KG1 (cell line): ENCODE measurements at places on chromosomes 3 and 15.

GRCh38 chr3:154766765-154767503, 313.2 kb upstream of the MME start:
- no peak for DNase-seq

DNA sequence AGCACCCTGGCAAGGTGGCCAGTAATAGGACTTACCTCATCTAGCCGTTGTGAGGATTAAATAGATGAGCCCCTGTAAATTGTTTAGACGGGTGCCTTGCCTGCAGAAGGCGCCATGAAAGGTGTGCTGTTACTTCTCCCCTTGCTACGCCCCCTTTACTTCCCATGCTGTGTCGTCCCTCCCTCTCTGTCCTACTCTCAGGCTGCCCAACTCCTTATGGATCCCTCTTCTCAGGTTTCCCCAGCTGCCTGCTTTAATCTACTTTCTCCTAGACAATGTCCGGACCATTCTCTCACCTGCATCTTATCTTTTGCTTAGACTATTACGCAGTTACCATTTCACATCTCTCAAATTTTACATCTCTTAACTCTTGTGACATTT, 1.7 kb upstream of the FBXW12 start:
- DNase-seq = no peak

- DNase-seq = no peak
Observed at GRCh38 chr15:67137319-67137718, 71.9 kb downstream of the SMAD3 start.

GRCh38 chr15:56824175-56824574, 90.9 kb upstream of the ZNF280D start:
- DNase-seq = no peak

GRCh38 chr3:139935016-139935865, at the start of gene CLSTN2:
Gene CLSTN2, plus strand, starts transcription at chr3:139935185.
- DNase-seq = no peak

DNA sequence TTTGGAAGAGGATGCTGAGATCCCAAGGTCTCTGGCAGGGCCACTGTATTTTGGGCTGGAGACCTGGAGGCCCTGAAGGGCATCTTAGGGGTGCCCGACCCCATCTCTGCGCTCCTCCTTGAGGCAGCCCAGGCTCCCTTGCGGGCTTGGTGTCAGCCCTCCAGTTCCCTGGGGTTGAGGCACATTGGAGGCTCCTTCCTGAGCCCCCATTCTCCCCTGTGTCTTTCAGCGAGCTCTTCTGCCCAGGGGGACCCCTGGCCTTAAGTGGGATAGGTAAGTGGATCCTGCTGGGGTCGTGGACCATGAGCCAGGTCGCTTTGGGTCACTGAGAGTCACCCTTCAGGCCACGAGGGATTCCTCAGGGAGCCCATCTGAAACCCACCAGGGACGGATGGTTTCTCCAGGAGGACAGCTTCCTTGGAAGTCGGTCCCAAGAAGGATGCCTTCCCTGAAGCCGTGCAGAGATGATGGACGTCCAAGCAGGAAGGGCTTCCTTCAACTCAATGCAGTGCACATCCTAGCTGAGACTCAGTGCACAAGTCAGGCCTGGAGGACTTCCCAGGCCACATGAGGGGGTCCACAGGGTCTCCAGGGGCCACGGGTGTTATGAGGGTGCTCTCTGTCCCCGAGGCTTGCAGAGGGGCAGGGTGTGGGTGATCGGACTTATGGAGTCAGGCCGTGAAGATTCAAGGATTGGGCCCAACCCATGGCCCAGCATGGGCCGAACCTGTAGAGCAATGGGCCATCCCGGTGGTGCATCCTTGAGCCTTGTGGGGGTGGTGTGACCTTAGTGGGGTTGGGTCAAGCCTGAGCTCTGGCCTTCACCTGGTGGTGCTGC, 224.3 kb downstream of the SNRPN start:
- no peak for DNase-seq

DNA sequence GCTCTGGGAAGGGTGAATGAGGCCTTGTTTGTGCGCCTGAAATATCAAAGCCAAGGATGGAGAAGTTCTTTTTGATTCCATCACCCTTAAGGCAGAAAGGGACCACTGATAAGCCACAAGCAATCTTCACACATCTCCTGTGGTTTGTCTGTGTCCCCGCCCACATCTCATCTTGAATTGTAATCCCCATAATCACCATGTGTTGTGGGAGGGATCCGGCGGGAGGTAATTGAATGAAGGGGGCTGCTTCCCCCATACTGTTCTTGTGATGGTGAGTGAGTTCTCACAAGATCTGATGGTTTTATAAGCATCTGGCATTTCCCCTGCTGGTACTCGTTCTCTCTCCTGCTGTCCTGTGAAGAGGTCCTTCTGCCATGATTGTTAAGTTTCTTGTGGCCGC, 329.6 kb upstream of the RGMA start:
- DNase-seq = no peak

DNA sequence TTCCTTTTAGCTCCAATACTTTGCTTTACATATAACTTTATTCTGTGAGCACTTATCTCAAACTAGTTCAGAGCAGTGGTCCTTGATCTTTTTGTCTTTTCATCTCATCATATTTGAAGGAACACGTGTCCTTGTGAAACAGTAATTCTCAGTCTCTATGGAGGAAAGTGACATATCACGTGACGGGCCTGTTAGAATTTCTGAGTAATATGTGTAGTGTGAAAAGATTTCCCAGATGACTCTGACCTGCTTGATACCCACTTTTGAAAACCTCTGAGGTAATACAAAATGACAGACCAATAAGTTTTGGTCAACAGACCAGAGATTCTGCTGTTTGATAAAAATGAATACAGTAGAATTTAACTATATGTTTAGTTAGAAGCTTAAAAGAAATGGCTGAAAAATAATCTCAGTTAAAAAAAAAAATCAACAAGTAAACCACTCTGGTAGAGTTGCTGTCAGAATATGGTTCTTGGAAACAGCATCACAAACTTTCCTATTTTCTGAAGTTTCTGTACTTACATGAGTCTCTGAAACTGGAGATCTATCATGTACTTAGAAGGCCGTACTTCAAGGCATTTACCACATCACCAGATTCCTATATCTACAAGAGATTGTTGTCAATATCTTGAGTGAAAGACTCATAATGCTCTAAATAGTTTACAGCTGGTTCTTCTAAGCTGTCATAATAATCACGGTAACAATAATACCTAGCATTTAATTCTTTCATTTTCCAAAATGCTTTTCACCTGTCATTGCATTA, 590.2 kb upstream of the TBL1XR1 start:
- no peak for DNase-seq

DNA sequence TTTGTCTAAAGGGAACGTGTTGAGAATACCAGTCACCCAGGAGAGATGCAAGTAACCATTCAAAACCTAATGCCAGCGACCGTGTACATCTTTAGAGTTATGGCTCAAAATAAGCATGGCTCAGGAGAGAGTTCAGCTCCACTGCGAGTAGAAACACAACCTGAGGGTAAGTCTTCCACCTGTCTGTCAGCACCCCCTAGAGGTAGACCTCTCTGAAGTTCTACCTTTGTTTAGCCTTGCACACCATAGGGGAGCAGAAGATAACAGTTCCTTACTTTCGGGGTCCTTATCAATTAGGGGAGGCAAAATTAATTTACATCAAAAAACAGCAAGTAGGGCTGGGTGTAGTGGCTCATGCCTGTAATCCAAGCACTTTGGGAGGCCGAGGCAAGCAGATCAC, 124.4 kb downstream of the HCN4 start:
- no peak for DNase-seq

GRCh38 chr3:41352510-41352909, 153.2 kb downstream of the CTNNB1 start:
- DNase-seq = no peak

- no peak for DNase-seq
Observed at GRCh38 chr3:134351427-134351826, 22.8 kb downstream of the AMOTL2 start.

GRCh38 chr3:61221759-61222362, 29.4 kb downstream of the FHIT start:
- DNase-seq = no peak

DNA sequence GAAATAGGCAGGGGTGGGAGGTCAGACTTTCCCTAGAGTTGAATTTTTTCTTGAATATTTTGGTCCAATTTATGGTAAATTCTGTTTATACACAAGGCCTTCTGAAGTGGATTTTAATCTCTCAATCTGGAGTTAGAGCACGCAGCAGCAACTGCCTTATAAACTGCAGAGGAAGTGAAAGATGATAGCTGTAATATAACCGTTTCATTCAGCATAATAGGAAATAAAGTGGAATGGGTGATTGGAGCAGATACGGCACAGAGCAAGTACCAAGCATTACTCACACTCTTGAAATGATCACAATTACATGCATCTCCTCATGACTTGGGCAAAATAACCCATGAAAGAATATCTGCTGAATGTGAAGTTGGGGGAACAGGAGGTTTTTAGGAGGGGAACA, 106.8 kb downstream of the ARRDC4 start:
- no peak for DNase-seq
